ENCODE measurements at places on chromosomes 13 and 19.

GRCh38 chr19:18091217-18091608, 4.5 kb upstream of the IL12RB1 start:
- DNase-seq = no peak

- no peak for DNase-seq
Measured at GRCh38 chr13:100381595-100382224, 206.9 kb downstream of the GGACT start.

- DNase-seq = no peak
Measured at GRCh38 chr13:67238277-67238859, 8.2 kb upstream of the PCDH9 start.

DNA sequence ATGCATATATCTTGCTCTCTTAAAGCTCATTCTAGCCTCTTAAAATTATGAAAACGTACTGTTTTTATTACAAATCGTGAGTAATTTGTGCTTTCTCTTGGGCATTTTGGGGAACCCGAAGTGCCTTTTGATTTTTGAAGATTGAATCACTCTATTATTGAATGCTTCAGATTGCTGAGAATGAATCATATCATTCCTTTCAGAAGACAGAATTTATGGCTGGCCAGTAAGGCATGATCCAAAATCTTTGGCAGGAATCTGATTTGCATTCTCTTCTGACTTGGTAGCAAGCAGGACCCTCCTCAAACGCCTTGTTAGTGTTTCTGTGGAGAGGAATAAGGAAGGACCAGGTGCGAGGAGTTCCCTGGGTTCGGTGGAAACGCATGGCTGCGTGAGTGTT, 49.5 kb downstream of the STARD13 start:
- no peak for DNase-seq

DNA sequence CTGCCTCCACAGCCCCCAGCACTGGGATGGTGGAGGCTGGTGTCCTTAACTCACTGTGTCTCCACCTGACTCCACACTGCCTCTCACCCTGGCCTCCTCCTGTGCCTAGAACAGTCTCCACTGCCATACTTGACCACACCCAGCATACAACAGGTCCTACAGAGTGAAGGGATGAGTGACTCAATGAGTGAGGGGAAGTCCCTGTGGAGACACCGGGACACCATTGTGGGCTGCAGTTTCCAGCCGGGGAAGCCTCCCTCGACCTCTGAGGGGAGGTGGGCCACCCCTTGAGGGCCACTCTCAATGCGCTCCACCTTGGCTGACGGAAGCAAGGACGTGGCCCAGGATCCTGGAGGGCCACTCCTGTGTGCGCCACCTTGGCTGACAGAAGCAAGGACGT, 2.8 kb upstream of the ZNF135 start:
- no peak for DNase-seq

- DNase-seq = no peak
Measured at GRCh38 chr19:40231057-40231456, 4.6 kb upstream of the CCNP start.

- no peak for DNase-seq
Measured at GRCh38 chr19:20472854-20473253, 92.7 kb downstream of the ZNF737 start.
